ENCODE measurements at places on chromosomes 1 and 21.

DNA sequence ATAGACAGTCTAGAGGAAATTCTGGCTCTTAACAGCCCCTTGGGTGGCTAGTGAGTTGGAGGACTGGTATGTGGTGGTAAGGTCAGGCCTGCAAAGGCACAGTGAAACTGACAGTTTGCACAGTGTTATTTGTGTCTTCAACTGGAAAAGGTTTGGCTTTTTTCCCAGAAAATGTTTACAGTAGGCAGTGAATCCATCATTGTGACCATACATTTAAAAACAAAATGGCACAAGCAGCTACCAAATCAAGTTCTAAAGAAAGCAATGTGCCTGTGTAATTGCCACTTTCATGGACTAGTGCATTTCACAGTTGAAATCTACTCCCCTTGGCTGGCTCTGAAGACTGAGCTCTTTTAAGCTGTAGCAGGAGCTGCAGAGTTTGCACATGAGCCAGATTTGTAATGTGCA lies 24.8 kb downstream of the ATPAF1 start:
- DNase-seq, result peak; percentile 99

- DNase-seq, result no peak
Measured at GRCh38 chr1:29849038-29849750, 612.9 kb downstream of the PTPRU start.

DNA sequence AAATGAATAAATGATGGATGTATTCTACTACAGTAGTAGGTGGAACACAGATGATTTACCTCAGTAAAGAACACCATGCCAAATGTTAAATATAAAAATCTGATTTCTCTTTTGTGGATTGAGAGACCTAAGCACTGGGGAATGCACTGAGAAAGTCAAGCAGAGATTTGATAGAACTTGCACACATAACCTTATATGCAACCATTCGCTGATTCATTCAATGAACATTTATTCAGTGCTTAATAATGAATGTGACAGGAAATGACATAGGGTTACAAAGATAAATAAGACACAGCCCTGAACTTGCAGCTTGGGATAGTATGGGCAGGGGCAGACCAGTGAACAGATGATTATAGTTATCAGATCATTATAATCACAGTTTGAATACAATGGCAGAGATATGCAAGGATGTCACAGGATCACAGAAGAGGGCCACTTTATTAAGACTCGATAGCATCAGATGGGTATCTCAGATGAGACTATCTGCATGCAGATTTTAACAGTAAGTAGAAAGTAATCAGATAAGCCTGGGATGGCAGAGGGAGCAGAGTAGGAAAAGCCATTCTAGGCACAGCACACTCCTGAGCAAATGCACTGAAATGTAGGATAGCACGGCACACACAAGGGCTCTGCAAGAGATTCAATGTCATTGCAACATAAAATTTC lies 169.4 kb downstream of the ASTN1 start:
- no peak for DNase-seq

- DNase-seq, result peak; percentile 11
Measured at GRCh38 chr1:59061876-59062275, 235.0 kb upstream of the FGGY start.

DNA sequence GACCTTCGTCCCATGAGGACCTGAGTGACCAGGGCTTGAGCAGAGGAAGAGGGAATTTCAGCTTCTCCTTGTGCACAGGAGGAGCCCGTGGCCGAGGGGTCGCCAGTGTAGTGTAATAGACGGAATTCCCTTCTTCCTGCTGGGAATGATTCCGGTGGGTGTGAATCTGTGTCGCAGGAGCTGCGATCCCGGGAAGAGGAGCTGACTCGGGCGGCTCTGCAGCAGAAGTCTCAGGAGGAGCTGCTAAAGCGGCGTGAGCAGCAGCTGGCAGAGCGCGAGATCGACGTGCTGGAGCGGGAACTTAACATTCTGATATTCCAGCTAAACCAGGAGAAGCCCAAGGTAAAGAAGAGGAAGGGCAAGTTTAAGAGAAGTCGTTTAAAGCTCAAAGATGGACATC lies 34.4 kb downstream of the MAP3K21 start:
- no peak for DNase-seq

- no peak for DNase-seq
Measured at GRCh38 chr21:21813289-21813688, 815.1 kb downstream of the NCAM2 start.

GRCh38 chr1:184724843-184725242 lies 29.8 kb downstream of the EDEM3 start:
- no peak for DNase-seq

Measured in NCI-H446 treated with DMSO at 0.1 percent for 48 hours (cell line).